Fibroblast of skin of right quadriceps (primary cell): ENCODE measurements at places on chromosomes 12 and 14.

- peak; percentile 47 for DNase-seq
Measured at GRCh38 chr14:29709490-29709889, 218.2 kb downstream of the PRKD1 start.

DNA sequence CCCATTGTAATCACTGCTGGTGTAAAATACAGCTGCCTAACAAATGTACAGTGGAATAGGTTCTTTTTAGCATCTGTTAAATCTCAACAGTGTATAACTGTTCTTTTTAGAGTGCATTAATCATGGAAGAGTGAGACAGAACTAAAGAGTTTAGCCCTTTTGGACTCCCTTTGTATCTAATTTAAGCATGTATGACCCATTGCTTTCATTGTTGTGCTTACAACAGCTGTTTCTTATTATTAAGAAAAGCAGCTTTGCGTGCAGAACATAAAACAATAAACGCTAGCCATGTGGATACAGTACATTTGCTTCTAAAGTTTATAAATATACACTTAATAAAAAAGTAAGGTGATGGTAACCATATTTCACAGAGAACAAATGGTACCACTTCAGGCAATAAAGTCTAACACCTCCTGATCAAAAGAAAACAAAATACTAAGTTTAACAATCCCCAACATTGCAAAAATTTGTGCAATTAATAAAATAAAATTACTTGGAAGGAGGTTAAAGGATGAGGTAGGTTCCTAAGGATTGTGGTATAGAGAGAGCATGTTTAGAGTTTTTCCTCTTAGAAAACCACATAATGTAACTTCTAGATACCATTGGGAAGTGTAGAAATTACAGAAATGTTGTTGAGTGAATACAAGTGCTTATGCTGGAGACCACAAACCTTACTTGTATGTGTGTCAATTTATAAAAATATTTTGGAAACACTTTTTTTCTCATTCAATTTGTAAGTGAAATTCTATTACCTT, 448.7 kb downstream of the SLC6A15 start:
- DNase-seq = peak; percentile 77

- no peak for DNase-seq
Measured at GRCh38 chr12:56633468-56634241, 3.5 kb upstream of the BAZ2A start.

- no peak for DNase-seq
Measured at GRCh38 chr12:49671031-49671765, 36.0 kb downstream of the FMNL3 start.

DNA sequence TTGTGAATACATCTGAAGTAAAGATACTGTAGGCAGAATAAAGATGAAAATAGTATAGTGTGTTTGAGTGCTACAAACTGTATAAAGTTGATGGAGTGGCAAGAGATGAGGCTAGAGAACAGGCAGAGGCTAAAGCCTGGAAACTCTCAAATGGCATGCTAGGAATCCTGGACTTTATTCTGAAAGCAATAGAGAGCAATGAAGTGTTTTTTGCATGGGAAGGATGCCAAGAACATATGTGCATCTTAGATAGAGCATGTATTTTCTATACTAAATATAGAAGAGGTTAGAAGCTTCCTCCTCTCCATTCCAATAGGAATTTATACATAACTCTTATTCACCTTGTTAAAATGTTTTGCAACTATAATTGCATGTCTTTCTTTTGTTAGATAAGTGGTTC, 86.3 kb upstream of the TMTC2 start:
- DNase-seq = peak; percentile 9

DNA sequence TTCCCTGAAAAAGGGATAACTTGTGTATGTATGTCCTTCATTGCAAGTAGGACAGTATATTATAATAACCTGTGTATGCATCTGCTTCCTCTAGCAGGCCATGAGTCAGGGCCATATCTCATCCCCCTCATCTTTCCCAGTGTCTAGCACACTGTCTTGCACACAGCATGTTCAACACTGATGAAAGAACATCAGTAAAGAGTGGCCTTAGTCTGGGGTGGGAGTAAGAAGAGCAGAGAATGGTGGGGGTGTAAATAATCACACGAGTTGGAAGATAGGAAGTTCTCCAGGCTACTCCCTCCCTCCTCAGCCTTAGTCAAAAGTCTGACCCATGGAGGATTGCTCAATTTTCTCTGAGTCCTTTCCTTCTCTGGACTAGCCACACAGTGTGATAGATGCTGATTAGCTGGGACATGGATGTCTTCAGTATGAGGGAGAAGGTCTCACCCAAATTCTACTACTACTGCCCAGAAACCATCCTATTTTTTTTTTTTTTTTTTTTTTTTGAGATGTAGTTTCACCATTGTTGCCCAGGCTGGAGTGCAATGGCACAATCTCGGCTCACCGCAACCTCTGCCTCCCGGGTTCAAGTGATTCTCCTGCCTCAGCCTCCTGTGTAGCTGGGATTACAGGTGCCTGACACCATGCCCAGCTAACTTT, 14.6 kb upstream of the SP1 start:
- DNase-seq = no peak
